Myometrial cell (primary cell): ENCODE measurements at places on chromosomes 12 and 14. TPM values are rescaled to one million over a fixed set of nuclear protein-coding genes. Genes with fewer than 3 reads are reported as not detected.

VRTN gene
- total RNA-seq, result not detected in 2 replicates

TUBA1A gene
- 1,622 and 1,849 TPM in 2 replicates for total RNA-seq

NUP107 gene
- total RNA-seq, result 36.6 and 41.6 TPM in 2 replicates

NELL2 gene
- total RNA-seq, result not detected in 2 replicates

SRSF9 gene
- 98.9 and 117 TPM in 2 replicates for total RNA-seq

ZNF605 gene
- 2.1 and 3.5 TPM in 2 replicates for total RNA-seq

OVCH1 gene
- under 0.01 TPM in 1 of 2 replicates, not detected in the other for total RNA-seq

TAC3 gene
- total RNA-seq, result not detected in 2 replicates

SAMD15 gene
- 1.7 and 2.1 TPM in 2 replicates for total RNA-seq

ANAPC7 gene
- total RNA-seq, result 32.9 and 42.5 TPM in 2 replicates

BHLHE41 gene
- total RNA-seq, result 2.6 and 3.0 TPM in 2 replicates

CIT gene
- total RNA-seq, result 22.8 and 26.8 TPM in 2 replicates

P2RX2 gene
- total RNA-seq, result not detected in 2 replicates

CDKL1 gene
- total RNA-seq, result 1.4 and 7.3 TPM in 2 replicates

ADAM21 gene
- 0.18 and 0.86 TPM in 2 replicates for total RNA-seq

SLCO1C1 gene
- not detected in 2 replicates for total RNA-seq

NGB gene
- total RNA-seq, result not detected in 2 replicates

TMPRSS12 gene
- total RNA-seq, result not detected in 2 replicates

TAS2R30 gene
- total RNA-seq, result not detected in 2 replicates

SMCO2 gene
- total RNA-seq, result not detected in 2 replicates

BMP4 gene
- total RNA-seq, result 3.7 and 12.2 TPM in 2 replicates

CPNE6 gene
- total RNA-seq, result not detected in 2 replicates

MORN3 gene
- total RNA-seq, result under 0.01 TPM in 2 replicates

RNASE7 gene
- not detected in 2 replicates for total RNA-seq

NANOG gene
- not detected in 2 replicates for total RNA-seq

FAM90A1 gene
- under 0.01 and 0.18 TPM in 2 replicates for total RNA-seq

OAS2 gene
- 1.2 and 3.2 TPM in 2 replicates for total RNA-seq

TTC7B gene
- 32.4 and 61.4 TPM in 2 replicates for total RNA-seq

MSRB3 gene
- total RNA-seq, result 40.4 and 49.1 TPM in 2 replicates

HPD gene
- 1.2 and 2.8 TPM in 2 replicates for total RNA-seq

RIMBP2 gene
- total RNA-seq, result not detected in 2 replicates

HCAR2 gene
- not detected in 2 replicates for total RNA-seq

GPD1 gene
- total RNA-seq, result 0.18 TPM in 1 of 2 replicates, not detected in the other

NAV3 gene
- 29.4 and 49.3 TPM in 2 replicates for total RNA-seq

NOPCHAP1 gene
- total RNA-seq, result 4.3 and 5.7 TPM in 2 replicates

MUCL1 gene
- total RNA-seq, result not detected in 2 replicates

KIF26A gene
- total RNA-seq, result 0.58 and 1.1 TPM in 2 replicates

AQP6 gene
- total RNA-seq, result not detected in 2 replicates

LRP1-AS gene
- not detected in 2 replicates for total RNA-seq

VASH1 gene
- total RNA-seq, result 4.0 and 7.3 TPM in 2 replicates
